ENCODE measurements at places on chromosomes 5 and 9.
A peak's percentile ranks its signal among the peaks of the same experiment; 100 is the strongest.

GRCh38 chr9:78858266-78858665, 561.3 kb downstream of the PSAT1 start:
- no peak for DNase-seq

DNA sequence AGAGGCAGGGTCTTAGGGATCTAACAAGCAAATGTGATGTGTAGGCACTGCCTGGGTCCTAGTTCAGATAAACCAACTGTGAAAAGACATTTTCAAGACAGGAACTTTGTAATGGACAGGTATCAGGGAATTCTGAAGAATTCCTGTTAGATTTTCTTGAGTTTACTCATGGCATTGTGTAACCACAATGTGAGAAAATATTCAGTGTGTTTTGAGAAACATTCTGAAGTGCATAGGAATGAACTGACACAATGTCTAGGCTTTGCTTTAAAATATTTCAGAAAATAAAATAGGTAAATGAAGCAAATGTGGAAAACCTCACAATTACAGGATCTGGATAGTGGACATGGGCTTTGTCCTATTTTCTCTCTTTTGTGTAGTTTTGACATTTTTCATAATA, 15.2 kb upstream of the AFAP1L1 start:
- DNase-seq, result no peak

- DNase-seq, result no peak
These were observed 86.1 kb downstream of the F2RL2 start for GRCh38 chr5:76537073-76537543.

DNA sequence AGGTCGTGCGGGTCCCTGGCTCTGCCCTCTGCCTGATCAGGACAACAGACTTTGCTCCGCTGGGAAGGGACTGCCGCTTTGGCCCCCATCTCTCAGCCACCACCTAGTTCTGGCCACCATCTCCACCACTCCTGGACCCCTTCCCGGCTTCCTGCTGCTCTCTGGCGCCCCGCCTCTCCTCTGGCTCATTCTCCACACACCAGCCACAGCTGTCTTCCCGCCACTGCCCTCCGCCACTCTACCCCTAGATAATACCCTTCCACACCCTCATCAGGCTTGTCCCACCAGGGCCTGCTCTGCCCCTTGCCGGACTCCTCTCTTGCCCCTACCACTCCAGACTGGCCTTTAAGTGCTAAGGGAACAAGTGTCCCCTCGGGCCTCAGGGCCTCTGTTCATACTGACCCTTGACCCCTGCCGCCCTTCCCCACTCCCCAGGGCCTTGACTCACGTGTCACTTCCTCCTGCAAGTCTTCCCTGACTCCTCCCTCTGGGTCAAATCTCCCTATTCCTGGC, 3.0 kb upstream of the CDX1 start:
- DNase-seq, result no peak

- no peak for DNase-seq
These were observed 14.6 kb downstream of the FOXD1 start for GRCh38 chr5:73433982-73434342.

- DNase-seq, result no peak
These were observed 126.2 kb upstream of the DPYSL3 start for GRCh38 chr5:147635882-147636728.

DNA sequence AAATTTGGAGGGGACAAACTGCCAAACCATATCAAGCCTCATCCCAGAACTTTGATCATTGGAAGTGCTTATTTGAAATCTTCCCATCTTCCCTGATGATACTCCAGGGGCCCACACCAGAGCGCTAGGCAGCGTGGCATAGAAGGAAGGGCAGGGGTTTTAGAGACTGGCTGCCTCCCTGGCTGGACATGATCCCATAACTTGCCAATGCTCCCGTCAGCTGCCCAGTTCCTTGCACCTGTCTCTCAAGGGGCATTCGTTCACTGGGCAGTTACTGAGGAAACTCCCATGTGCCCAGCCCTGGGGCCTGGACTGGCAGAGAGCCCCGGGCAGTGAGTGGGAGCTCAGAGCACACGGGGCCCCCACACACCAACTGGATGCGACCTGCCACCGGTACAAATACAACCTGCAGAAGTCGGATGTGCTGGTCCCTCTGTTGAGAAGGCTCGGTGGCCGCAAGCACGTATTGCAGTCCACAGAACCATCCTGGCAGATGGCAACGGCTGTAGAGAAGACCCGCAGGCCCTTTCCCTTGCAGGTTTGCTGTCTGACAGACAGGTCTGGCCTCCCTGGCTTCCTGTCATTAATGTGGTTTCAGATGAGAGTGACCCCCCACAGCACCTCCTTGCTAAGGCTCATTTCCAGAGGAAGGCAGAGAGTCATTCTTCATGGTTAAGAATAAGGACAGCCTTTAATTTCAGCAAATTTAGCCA, 122.4 kb downstream of the MVB12B start:
- DNase-seq, result no peak

- no peak for DNase-seq
These were observed 69.6 kb downstream of the CHSY3 start for GRCh38 chr5:129973716-129974426.

DNA sequence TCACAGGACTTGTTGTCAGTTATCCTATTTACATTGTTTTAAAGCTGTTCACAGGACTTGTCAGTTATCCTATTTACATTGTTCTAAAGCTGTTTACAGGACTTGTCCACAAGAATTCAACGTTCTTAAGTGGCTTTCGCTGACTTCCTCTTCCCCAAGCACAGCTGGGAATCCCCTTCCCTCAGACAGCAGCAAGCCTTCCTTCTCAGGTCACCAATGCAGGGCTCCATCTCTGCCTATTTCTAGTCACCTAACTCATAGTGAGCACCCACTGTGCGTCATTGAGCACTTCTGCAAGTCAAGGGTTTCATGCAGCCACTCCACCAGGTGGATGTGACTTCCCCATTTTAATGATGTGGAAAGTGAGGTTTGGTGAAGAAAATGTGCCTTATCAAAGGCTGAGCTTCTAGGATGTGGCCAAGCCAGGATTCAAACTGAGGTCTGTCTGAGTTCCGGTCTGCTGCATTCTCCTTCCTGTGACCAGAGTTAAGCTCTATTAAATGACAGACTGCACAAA, 109.8 kb upstream of the ZNF462 start:
- DNase-seq, result no peak

DNA sequence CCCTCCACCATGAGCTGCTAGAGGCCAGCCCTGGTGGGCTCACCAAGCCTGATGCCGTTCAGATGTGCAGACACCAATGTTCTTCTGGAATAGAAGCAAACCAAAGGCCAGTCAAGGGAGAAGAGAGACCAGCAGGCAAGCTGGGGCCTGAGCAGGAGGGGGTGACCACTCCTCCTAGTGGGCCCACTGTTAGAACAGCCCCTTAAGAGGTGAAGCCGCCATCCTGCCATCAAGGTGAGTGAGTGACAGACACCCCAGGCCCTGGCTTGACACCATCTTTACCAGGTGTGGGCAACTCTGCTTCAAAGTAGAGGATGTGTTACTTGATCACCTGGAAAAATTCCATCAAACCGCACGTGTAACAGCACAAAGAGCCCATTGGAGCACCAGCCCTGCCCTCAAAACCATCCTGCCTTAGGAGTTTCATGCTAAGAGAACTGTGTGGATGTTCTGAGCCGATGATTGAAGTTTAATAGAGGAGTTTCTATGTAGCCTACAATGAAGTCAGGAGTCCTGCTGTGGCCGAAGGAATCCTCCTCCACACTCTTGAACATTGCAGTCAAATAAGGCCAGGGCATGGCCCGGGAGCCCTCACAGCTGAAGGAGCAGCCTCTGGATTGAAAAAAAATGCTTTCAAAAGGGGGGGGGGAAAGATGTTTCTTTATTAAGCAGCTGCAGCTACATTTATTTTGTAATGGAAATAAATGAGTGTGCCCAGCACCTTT, 20.8 kb downstream of the AMBP start:
- DNase-seq, result no peak

- no peak for DNase-seq
These were observed 298.2 kb downstream of the MAN2A1 start for GRCh38 chr5:109987970-109988369.

DNA sequence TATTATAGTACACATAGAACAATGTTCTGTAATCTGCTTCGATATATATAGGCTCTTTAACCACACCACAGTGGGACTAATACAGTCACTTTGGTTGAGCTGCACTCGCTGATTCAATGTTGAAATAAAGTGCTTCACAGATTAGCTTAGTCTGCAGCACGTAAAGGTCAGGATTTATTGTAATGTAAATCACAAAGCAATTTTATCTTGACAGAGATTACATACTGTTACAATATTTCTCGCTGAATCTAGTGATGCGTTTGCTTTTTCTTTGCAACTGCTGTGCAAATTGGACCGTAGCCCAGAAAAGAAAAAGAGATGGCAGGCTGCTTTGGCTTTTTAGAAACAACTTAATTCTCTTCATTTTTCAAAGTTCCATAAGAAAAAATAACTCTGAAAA, 52.9 kb downstream of the CETN3 start:
- no peak for DNase-seq

- no peak for DNase-seq
These were observed 92.3 kb downstream of the RPS23 start for GRCh38 chr5:82185851-82186250.

DNA sequence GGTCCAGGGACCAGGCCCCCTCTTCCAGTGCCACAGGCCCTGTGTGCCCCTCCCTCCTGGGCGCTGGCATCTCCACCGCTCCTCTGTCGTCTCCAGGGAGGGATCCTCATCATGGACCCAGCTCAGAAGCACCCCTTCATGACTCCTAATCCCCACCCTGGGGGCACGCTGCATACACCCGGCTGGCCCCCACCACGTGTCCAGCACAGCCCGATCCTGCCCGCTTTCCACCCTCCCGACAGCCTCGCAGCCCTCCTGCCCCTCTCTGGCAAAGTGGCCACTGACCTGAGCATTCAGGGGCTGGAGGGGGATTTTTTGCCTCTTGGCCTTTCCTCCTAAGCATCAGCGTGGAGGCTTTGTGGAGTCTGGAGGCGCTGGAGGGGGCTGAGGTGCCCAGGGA, 1.4 kb downstream of the CCDC187 start:
- DNase-seq, result no peak

DNA sequence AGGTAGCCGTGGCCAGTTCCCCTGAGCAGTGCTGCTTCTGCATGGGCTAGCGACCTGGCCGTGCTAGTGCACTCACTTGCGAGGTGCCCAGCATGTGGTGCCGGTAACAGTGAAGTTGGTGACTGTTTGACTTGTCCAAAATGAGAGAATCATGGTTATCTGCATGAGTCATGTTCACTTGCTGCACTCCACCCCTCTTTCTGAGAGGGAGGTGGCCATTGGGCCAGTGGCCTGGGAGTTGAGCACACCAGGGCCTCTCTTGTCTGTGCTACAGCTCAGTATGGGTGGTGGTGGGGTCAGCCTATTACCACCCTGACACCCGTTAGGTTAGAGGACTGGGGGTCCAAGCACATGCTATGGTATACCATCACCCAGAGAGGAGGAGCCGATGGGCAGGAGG, 55.4 kb upstream of the GARNL3 start:
- DNase-seq, result no peak

DNA sequence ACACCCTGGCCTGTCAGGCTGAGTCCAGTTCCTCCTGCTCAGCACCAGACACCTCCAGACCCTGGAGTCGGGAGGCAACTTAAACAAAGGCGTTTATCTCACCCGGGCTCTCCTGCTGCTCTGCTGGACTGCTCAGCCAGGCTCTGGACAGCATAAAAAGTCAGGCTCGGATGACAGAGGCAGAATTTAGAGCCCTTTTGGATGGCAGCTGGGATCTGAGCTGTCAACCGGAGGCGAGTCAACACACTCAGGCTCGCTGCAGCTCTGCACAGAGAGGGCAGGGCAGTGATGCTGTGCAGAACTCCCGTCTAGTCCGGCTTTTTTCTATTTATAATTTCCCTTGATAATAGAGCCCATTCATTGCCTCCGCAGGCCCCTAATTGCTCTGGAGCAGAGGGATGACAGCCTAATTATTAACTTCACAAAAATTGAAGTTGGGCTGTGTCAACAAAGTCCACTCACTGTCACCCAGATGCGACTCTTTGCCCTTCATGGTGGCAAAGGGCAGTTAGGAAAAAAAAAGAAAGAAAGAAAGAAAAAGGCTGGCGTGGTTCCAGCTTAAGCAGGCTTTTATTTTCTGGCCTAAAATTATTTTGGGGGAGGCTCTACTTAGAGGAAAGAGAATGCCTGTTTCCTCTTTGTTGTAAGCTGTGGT, 37.6 kb downstream of the STC2 start:
- DNase-seq, result no peak

- DNase-seq, result peak; percentile 51
These were observed at the start of gene SH3PXD2B for GRCh38 chr5:172454358-172455086. SH3PXD2B (minus strand) TSS chr5:172454525; CDS start chr5:172454352, 173 bp downstream.

GRCh38 chr9:16912197-16912596, 41.7 kb upstream of the BNC2 start:
- no peak for DNase-seq

DNA sequence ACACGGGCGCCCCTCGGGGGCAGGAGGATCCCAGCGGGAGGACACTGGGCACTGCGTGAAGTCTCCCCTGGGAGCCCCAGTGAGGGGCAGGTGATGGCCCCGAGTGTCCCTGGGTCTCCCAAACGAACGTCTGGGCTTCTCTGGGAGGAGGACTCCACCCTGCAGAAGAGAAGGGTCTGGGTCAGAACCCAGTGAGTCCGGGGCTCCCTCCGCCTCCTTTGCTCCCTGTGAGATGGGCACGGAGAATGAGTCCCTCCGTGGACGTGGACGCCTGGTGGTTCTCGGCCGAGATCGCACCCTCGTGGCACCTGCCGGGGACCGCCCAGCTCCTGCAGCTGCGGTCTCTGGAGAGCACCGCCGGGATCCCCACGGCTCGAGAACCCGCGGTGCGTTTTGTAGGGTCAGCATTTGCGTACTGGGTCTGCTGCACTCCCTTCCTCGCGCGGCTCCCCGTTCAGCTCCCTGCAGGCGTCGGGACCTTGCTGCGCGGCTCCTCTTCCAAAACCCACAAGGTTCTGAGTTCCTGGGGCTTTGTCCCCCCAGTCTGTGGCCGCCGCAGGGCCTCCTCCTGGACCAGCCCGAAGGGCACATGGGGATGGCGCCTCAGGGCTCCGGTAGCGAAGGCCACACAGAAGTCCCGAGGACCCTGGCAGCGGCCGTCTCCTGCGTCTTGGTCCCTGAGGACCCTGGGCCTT, 10.2 kb upstream of the CEP72 start:
- no peak for DNase-seq

DNA sequence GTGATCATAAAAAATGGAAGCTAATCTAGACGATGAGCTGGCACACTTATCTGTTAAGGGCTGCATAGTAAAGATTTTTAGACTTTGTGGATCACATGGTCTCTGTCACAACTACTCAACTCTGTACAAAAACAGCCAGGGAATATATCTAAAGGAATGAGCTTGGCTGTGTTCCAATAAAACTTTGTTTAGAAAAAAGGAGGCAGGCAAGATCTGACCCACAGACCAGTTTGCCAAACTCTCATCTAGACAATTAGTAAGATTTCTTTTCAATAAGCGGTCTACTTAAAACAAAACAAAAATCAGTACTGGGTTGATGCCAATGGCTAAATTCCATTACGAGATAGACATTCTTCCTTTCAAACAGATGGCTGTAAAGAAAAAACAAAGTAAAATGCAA, 53.0 kb upstream of the RETREG1 start:
- DNase-seq, result no peak

DNA sequence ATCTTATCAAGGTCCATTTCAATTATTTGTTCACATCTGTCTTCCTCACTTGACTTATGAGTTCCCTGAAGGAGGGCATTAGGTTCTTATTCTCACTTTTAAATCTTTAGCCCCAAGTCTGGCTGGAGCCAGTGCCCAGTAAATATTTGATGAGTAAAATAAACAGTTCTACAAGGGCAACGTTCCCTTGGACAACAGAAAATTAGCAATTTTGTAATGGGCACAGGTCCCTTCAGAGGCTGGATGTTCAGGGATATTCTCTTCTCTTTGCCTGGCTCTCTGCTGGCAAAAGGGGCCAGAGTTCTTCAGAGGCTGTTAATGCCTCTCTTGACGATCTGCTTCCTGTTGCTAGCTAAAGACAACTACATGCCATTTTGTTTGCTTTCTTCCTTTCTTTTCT, 149.7 kb downstream of the SEMA6A start:
- no peak for DNase-seq

All from activated T-cell treated with anti-CD3 and anti-CD28 coated beads, Interleukin-2, amount 50 U/mL, for 72 hours (primary cell).